ENCODE measurements at places on chromosomes 2 and 18. TPM values are rescaled to one million over a fixed set of nuclear protein-coding genes. Genes with fewer than 3 reads are reported as not detected.

MYO3B gene
- not detected for total RNA-seq

LOXHD1 gene
- not detected for total RNA-seq

C2orf72 gene
- total RNA-seq = 5.3 TPM

CRYBA2 gene
- not detected for total RNA-seq

MROH2A gene
- total RNA-seq = not detected

PLGLB1 gene
- total RNA-seq = not detected

C2orf80 gene
- not detected for total RNA-seq

CHRNA1 gene
- not detected for total RNA-seq

PRKAG3 gene
- not detected for total RNA-seq

COLEC11 gene
- 0.40 TPM for total RNA-seq

POU3F3 gene
- 0.06 TPM for total RNA-seq

C2orf66 gene
- total RNA-seq = 0.11 TPM

SH3BP4 gene
- 36.3 TPM for total RNA-seq

SIGLEC15 gene
- not detected for total RNA-seq

RAB10 gene
- total RNA-seq = 312 TPM

METTL8 gene
- 27.3 TPM for total RNA-seq

MAP4K3 gene
- total RNA-seq = 18.3 TPM

LINC00305 gene
- total RNA-seq = not detected

CLK1 gene
- total RNA-seq = 39.4 TPM

CCDC150 gene
- 5.6 TPM for total RNA-seq
